ENCODE measurements at places on chromosomes 7 and 10. TPM values are rescaled to one million over a fixed set of nuclear protein-coding genes. Genes with fewer than 3 reads are reported as not detected.

Gene OR2A42
- not detected for total RNA-seq

Gene WDR86
- not detected for total RNA-seq

Gene TMEM139
- not detected for total RNA-seq

Gene ADRA2A
- total RNA-seq = under 0.01 TPM

Gene GBX1
- total RNA-seq = not detected

Gene ETV1
- total RNA-seq = 5.0 TPM

Gene KIF11
- total RNA-seq = 10.5 TPM

Gene AGR2
- not detected for total RNA-seq

Gene EBF3
- under 0.01 TPM for total RNA-seq

Gene CPA2
- total RNA-seq = not detected

Gene ATP6V0E2
- 13.3 TPM for total RNA-seq

Gene NEBL
- 4.4 TPM for total RNA-seq

Gene HOXA7
- 1.5 TPM for total RNA-seq

Gene LRWD1
- total RNA-seq = 17.7 TPM

Gene PDZD8
- total RNA-seq = 13.1 TPM

Gene FGFR2
- total RNA-seq = not detected

Gene INHBA
- 0.40 TPM for total RNA-seq

Gene GTPBP10
- total RNA-seq = 5.7 TPM

Gene KIAA1217
- 2.8 TPM for total RNA-seq

Gene CRHR2
- total RNA-seq = not detected

Gene FOXP2
- total RNA-seq = 13.7 TPM

Gene SLC18A3
- total RNA-seq = not detected

Gene HYAL4
- 0.20 TPM for total RNA-seq

Gene TMEM196
- total RNA-seq = not detected

Gene SLC16A9
- not detected for total RNA-seq

Gene ZNF425
- 1.8 TPM for total RNA-seq

Gene CARD11
- total RNA-seq = 3.1 TPM

Gene ZNF853
- 4.8 TPM for total RNA-seq

Gene FUOM
- 13.1 TPM for total RNA-seq

Gene GSTO2
- 0.65 TPM for total RNA-seq

Gene ACTL6B
- not detected for total RNA-seq

Gene RNF148
- total RNA-seq = 0.44 TPM

Gene OR6B1
- not detected for total RNA-seq

Gene ABCC2
- total RNA-seq = 0.44 TPM

Gene SLC25A13
- total RNA-seq = 23.2 TPM
